ENCODE measurements at places on chromosomes 3 and 15.

DNA sequence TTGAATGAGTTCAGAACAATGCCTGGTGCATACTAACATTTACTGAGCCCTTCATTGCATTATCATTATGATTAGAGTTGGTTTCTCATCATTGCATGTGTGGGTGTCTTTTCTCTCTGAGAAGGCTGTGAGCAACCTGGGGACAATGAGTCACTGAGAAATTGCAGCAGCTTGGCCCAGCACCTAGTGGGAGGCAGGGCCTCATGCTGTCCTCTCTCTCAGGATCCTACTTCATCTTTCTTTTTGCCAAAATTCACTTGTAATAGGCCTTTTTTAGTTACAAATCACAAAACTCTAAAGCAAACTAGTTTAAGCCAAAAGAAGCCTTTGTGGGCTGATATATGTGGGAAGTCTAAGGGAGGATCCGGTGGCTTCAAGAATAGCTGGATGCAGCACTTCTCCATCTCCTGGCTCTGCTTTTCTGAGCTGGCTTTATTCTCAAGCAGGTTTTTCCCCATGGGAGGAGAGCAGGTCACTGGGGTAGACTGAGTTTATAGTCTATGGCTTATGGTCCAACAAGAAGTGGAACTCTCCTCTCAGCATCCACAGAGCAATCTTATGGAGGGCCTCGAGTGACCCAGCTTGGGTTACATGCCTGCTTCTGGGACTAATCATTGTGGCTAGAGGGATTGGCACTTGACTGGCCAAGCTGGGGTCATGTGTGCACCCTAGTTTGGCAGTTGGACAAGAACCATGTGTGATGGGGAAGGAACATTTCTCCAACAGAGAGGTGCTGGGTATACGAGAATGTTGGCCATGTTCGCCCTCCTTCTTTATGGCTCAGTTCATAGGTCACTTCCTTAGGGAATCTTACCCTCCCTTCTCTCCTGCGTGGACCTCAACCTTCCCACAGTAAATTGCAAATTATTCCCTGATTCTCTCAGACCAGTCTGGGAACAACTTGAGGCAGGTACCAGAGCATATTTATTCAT, 8.7 kb upstream of the CAMK1 start:
- DNase-seq = no peak

- DNase-seq = peak; percentile 77
Measured at GRCh38 chr3:32391643-32392535, at the start of gene CMTM7. TSS of gene CMTM7 (plus strand) at chr3:32391853. CDS start at chr3:32391907, 54 bp downstream.

DNA sequence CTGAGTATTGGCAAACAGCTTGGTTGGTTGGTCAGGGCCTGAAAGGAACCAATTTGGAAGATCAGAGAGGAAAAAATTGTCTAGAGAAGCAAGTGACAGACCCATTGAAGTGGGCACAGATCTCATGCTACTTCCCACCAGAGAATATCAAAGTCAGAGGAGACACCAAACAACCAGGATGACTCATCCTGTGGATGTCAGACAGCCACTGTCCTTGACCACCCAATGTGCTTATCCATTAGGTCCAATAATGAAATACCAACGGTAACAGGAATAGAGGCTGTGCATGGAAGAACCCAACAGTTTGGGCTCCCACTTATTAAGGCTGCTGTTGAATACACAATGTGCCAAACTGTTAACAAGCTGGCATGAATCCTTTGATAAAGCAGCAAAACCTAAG, 323.1 kb upstream of the ATP11B start:
- no peak for DNase-seq

GRCh38 chr15:65561934-65562333, 31.7 kb downstream of the HACD3 start:
- no peak for DNase-seq

DNA sequence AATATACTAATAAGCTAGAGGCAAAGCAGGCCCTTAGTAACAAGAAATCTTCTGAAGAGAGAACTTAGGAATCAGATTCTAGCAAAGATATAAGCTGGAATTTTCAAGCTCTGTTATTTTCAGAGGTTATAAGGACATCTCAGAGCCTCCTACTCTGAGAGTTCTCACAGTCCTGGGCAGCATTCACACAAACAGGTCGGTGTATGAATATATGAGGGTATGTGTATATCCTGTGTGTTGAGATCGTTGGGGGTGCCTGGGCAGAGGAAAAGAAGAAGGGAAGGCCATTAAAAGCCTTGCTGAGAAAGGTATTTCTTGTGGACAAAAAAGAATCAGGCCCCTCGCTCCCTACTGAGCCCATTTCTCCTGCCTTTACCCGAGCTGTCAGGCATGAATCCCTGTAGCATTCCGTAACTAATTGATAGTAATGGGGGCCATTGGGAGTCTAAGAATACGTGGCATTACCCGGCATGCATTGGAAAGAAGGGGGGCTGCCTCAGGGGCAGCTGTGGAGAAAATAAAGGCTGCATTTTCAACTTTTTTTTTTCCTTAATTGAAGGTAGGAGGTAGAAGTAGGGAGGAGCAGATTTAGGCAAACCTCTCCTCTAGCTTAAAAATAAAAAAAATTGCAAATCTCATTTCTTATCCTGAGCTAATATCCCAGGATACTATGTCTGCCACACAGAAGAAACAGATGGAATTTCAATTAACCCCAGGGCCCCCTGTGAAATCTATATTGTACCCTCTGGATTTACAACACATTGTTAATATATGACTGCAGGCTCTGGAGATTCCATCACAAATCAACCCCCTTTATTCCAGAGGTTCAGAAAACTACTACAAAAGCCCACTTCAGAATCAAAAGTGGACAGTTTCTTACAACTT, 103.8 kb downstream of the GTPBP8 start:
- no peak for DNase-seq

- DNase-seq = no peak
Measured at GRCh38 chr15:85282504-85283115, 97.8 kb upstream of the AKAP13 start.

DNA sequence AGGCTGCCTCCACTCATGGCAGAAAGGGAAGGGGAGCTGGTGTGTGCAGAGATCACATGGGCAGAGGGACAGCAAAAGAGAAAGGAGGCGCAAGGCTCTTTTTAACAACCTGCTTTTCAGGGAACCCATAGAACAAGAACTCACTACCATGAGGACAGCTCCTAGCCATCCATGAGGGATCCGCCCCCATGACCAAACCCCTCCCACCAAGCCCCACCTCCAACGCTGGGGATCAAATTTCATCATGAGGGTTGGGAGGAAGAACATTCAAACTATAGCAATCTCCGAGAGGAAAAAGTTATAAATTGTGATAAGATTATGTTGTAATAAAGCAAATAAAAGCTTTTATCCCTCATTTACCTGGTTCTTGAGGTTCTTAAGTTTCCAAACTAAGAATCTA, 84.7 kb upstream of the LMCD1 start:
- no peak for DNase-seq

- no peak for DNase-seq
Measured at GRCh38 chr3:172082269-172082668, 42.9 kb downstream of the FNDC3B start.

- DNase-seq = no peak
Measured at GRCh38 chr3:61877359-61878138, 316.2 kb downstream of the PTPRG start.

- no peak for DNase-seq
Measured at GRCh38 chr3:162029736-162030135, 533.1 kb downstream of the OTOL1 start.

DNA sequence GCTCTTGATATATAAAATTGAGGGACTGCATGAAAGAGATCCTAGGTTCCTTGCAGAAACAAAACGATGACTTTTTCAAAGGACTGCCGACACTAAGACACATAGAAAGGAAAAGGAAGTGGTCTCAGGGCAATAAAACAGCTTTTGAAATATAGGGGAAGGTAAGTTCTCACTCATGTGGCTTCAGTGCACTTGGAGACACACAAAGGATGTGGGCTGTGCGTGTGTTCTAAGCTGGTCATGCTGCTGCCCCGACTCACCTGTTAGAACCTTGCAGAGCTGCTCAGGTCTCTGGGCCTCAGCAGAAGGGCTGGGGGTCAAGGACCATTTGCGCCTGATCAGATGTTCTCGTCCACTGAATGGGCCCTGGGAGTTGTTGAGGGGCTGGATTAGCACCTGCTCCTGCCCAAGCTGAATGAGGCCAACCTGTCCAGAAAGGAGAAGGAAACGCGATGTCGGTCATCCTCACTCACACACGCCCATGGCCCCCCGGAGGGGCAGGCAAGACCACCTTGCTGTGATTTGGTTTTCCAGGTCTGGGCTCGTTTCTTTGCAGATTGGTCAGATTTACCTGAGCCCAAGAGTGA, 11.1 kb downstream of the ADAMTS17 start:
- no peak for DNase-seq

DNA sequence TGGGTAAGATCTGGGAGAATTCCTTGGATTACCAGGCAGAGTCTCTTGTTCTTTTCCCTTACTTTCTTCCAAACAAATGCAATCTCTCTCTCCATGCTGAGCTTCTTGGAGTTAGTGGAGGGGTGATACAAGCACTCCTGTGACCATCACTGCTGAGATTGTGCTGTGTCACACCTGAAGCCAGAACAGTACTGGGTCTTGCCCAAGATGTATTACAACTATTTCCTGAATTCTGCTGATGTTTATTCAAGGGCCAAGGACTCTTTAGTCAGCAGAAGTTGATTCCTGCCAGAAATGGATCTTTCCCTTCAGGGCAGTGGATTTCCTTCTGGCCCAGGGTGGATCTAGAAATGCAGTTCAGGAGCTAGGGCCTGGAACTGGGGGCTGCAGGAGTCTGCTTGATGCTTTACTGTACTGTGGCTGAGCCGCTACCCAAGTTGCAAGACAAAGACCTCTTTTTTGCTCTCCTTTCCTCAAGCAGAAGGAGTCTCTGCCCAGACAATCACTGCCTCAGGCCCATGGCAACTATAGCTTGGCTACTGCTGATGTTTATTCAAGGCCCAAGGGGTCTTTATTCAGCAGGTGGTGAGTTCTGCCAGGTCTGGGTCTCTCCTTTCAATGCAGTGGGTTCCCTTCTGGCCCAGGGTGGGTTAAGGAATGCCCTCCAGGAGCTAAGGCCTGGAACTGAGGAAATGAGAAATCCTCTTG, 98.8 kb downstream of the SH3GL3 start:
- DNase-seq = no peak

DNA sequence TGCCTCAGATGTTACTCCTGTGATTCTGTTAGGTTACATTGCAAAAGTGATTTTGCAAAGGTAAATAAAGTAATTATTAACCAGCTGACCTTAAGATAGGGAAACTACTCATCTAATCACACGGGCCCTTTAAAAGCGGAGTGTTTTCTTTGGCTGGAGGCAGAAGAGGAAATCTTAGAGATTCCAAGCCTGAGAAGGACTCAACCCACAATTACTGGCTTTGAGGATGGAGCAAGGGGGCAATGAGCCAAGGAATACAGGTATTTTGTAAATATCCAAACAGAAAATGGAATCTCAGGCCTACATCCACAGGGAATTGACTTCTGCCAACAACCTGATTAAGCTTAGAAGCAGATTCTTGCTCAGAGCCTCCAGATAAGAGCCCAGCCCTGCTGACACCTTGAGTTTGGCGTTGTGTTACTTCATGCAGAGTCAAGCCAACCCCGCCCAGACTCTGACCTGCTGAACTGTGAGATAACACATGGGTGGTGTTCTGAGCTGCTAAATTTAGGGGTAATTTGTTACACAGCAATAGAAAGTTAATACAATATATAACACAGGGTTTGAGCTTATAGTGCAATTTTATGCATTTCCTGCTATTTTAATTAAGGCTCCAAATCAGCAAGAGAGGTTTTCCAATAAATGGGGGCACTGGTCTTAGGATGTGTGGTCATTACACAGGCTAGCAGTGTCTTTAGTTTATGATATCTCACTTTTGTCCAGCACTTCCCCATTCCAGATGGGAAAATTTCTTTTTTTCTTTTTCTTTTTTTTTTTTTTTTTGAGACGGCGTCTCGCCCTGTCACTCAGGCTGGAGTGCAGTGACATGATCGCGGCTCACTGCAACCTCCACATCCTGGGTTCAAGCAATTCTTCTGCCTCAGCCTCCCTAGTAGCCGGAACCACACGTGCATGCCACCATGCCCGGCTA, 19.5 kb downstream of the NFKBIZ start:
- no peak for DNase-seq

- no peak for DNase-seq
Measured at GRCh38 chr3:61944726-61945125, 383.4 kb downstream of the PTPRG start.

DNA sequence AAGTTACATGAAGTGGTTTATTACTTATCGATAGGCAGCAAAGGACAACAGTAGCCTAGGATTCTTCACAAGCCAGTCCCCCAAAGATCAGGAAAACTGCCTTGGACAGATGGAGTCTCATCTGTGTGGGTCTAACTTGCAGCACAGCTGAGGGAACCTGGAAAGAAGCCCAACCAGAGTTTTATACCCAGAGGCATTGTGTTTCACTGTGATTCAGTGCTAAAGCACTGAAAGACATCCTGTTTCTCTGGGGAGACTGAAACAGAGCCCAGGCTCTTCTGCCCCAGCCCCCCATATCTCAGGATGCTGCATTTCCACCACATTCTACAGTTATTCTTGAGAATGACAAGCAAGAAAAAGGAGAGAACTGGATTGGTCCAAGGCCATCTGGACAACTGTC, 48.2 kb upstream of the PYDC2 start:
- DNase-seq = no peak

DNA sequence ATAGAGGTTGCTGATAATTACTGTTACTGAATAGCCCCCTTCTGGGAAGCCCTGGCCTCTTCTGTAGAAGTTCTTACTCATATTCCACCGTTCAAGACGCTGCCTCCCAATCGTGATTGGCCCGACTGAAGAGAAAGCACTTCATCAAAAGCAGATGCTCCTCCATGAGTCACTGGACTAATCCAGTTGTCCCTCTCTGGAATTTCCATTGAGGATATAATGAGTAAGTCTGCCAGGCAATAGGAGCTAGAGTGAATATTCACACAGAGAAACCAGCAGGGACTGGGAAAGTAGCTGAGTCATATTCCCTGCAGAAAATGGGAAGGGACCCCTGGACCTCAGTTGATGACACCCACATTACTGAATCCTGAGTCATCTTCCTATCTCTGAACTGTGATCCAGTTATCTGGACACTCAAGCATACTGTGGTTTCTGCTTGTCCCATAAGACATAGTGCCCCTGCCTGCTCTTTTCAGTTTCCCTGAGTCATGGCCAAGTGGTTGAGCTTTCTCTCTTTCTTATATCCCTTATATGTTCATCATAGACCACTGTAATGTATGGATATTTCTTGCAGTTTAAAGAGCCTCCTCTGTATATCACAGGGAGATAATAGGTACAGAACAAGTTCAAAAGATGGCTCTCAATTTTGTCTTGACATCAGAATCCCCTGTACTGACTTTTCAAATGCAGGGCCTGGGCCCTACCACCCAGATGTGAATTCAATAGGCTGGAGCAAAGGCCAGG, 151.2 kb upstream of the CDIN1 start:
- DNase-seq = no peak

DNA sequence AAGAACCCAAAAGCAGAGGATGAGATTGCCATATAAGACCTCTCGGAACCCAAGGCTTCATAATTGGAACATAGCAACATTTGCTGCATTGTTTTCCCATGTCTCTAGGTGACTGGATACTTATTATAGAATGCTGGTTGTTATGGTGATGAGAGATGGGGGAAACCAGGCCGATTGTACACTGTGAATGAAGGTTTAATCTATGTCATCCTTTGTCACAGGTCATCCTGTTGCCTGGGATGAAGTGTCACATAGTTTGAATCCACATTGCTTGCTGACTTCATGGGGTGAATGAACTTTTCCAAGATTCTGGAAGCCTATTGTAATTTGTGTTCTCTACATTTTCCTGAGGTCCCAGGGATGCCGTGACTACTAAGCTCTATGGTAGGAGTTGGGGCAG, 41.8 kb downstream of the CLEC3B start:
- DNase-seq = no peak
